ENCODE measurements at places on chromosomes 1 and 21.

DNA sequence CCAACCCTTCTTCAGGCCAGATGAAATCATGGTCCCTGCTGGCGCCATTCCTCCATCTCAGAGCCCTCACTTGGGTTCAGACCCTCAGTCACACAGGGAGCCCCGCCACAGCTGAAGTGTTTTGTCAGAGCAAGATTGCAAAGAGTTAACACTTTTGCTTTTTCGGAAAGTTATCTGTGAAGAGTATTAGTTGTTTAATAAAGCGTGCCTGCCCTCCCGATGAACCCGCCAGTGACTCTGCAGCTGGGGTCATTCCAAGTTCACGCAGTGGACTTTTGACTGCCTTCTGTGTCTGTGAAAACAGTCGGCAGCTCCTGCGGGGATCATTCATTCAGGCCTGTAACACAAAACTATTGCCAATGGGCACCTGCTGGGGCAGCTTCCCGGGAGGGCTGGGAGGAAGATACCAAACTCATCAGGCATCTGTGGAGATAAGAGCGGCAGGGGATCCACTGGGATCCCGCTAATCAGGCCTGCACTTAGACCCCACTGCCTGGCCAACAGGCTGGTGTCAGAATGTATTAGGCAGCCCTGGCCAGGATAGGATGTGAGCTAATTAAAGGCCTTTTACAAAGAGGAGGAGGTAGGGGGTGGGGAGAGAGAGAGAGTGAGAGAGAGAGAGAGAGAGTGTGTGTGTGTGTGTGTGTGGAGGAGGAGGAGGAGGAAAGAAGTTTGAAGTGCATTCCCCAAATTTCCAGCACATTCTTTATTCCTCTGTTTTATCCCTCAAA lies 184.5 kb downstream of the DHRS3 start:
- DNase-seq = no peak

GRCh38 chr1:51850420-51851223 lies 27.9 kb downstream of the NRDC start:
- no peak for DNase-seq

DNA sequence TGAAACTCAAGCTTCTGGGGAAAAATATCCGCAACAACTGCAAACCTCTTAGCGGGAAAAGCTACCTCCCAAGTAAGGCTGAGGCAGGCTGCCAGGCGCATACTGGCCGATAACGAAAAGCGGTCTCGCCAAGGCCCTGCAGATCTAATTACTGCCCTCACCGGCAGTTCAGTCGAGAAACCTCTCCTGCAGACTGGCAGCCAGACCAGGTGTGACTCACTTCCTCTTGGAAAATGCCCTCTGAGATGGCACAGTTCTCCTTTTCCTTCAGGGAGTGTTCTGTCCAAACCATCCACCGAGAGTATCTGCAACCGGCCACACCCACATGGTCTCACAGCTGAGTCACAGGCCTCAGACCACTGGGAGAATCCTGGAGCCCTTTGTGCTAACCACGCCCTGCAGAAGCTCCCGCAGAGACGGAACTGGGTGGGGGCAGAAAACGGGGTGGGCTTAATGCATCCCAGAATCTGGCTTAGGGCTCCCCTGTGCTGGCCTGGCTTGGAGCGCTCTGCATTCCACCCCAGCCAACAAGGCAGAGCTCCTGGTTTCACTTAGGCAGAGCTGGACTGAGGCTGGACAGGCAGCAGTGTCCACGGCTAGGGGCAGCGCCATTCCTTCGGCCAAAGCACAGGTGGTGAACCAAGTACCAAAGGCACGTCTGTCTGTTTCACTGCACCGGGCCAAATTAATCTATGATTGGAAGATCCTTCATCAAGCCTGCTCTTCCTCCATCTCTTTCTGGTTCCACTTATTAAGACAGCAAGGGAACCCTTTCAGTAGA lies 1.2 kb downstream of the S100A10 start:
- DNase-seq = peak; percentile 87

DNA sequence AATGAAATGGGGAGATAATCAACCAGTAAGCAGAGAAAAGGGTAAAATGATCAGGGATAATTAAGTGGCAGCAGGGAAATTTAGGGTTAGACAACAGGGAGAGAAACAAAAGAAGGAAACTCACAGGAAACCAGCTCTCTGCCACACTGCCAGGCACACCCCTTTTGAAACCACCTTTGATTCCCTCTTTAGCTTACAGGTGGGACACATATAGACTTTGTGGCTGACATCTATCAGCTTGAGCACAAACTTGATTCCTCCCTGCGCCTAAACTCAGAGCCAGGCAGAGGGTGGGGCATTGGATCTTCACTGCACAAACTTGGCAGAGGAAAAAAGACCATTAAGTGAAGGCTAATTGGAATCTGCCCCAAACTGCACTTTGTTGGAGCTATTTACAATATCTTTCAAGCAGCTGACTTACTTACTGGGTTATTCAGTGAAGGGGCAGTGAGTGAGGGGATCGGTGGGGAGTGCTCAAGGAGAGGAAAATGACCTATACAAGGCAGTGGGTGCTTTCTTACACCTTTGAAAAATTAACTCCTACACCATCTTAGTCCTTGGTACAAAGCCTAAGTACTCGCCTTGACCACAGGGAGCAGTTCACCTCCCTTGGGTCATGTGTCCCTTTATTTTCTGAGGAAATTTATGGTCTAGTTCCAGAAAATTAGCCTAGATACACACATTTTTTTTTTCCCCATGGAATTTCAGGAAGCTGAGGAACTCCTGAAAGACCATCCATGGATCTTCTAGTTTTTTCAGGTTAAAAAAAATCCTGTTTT lies 60.2 kb downstream of the PBX1 start:
- DNase-seq = no peak

- no peak for DNase-seq
Measured at GRCh38 chr1:58045094-58045705, 501.3 kb downstream of the OMA1 start.

GRCh38 chr1:244256086-244256676 lies 195.5 kb downstream of the ADSS2 start:
- DNase-seq = no peak

- DNase-seq = no peak
Measured at GRCh38 chr1:159828581-159829272, 2.1 kb downstream of the SLAMF8 start.

- DNase-seq = peak; percentile 75
Measured at GRCh38 chr1:226653311-226653921, 85.7 kb downstream of the ITPKB start.

GRCh38 chr1:4203501-4203900 lies 303.4 kb upstream of the C1orf174 start:
- no peak for DNase-seq

- no peak for DNase-seq
Measured at GRCh38 chr1:244252211-244252610, 199.5 kb downstream of the ADSS2 start.

DNA sequence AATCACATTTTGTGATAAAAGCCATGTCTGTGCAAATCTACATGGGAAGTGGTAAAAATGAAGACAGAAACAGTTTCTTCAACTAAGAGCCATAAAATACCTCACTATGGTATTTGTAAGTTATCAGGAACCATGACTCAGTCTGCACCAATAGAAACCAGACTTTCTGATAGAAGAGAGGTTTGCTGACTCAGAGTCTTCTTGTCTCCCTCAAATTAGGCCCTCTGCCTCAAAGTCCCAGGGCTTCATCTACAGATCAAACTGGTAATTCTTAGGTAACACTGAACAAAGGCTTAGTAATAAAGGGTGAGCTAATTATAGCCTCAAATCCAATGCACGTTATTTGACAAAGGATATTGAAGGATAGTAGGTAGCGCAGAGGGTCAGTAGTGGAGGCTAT lies 30.9 kb upstream of the SSX2IP start:
- no peak for DNase-seq

DNA sequence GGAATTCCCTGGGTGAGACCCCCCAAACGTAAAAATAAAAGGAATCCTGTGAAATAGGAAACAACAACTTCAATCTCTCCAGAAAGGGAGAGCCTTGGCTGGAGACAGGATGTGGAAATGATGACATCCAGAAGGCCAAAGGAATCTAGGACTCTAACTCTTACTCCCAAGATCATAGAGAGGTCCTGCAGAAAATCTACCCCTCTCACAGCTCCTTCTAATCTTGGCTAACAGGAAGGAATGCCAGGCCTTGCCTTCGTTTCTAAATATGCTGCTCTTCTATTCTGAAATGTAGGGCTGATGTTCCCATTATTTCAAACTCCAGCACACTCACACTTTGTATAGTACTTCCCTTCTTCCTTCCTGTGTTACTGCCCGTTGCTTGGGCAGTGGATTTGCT lies 40.7 kb downstream of the ARHGEF11 start:
- DNase-seq = no peak

DNA sequence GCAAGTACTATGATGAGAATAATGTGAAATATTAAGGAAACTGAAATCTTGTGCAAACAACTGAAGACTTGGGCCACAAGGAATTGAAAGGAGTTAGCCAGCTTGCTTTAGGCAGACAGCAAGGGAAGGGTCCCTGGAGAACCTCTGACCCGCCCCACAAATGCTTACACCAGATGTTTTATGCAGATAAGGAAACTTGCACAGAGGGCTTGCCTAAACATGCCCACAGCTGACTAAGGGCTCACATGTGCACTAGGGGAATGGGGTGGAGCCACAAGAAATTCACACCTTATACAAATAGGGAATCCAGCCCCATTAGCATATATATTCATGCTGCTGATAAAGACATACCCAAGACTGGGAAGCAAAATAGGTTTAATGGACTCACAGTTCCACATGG lies 86.1 kb upstream of the CYYR1 start:
- DNase-seq = no peak

DNA sequence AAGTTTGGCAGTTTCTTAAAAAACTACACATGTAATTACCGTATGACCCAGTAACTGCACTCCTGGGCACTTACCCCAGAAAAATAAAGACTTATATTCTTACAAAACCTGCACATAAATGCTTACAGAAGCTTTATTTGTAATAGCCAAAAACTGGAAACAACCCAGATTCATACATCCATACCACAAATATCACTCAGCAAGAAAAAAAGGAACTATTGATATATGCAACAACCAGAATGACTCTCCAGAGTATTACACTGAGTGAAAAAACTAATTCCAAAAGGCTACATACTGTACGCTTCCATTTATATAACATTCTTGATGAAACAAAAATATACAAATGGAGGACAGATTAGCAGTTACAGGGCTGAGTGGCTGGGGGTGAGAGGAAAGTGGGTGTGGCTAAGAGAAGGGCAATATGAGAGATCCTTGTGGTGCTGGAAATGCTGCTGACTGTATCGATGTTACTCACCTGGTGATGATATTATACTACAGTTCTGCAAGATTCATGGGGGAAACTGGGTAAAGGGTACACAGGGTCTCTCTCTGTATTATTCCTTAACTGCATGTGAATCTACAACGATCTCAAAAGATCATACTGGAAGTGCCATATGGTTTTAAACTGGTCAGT lies 96.0 kb upstream of the GNG4 start:
- DNase-seq = no peak

GRCh38 chr1:180837020-180837419 lies 75.7 kb upstream of the KIAA1614 start:
- DNase-seq = no peak
